Stimulated activated CD8-positive, alpha-beta memory T cell treated with anti-CD3 and anti-CD28 coated beads, Interleukin-2, amount 100 ng/mL, for 1 hour (primary cell): ENCODE measurements at places on chromosomes 5 and 9.

GRCh38 chr9:115002371-115003120 is 72.2 kb upstream of the TNFSF8 start:
- DNase-seq, result no peak

DNA sequence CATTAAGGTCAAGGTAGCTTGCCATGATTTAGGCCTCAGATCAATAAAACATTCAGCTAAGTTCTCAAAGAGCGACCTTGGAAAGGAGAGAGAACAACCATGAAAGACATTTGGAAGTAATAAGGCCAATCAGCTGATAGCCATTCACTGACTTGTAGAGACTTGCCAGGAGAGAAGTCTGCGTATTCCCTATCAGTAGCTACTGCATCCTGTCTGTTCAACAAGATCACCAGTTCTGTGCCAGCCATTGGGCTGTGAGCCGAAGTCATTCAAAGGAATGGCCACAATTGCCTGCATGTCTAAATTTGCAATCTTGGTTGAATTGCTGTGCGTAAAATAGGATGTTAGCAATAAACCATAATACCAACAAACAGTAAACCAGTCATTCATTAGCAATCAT is 219.8 kb downstream of the FBXL7 start:
- DNase-seq, result no peak

DNA sequence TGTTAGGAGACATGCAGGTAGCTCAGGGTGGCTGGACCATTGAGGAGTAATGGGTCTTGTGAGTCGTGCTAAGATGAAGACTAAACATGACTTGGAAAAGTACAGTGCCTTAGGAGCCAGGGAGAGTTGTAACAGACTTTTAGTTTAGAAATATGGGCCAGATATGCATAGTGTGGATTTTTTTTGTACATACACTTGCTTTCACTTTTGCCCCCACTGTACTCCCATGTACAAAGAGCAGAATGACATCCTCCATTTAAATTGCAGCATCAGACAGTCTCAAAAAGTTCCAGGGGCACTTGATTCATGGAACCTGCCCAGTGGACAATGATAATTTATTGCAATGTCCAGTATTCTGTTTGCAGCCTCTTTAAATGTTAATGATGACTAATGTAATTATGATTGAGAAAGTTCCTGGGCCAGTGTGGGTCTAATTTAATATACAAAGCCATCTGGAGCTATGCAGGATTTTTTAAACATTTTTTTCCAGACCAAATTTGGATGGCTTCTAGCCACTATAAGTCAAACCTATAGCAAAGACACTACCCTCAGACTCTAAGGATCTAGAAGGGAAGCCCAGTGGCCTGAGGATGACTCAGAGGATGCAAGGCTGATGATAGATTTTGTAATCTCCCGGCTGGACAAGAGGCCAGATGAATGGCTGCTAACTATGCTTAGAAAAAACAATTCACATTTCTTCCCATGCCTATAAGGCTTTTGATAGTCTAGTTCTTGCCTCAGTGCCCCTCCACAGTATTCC is 80.1 kb downstream of the TRPC7 start:
- no peak for DNase-seq

GRCh38 chr9:31597977-31598376 is 786.5 kb upstream of the ACO1 start:
- DNase-seq, result no peak

DNA sequence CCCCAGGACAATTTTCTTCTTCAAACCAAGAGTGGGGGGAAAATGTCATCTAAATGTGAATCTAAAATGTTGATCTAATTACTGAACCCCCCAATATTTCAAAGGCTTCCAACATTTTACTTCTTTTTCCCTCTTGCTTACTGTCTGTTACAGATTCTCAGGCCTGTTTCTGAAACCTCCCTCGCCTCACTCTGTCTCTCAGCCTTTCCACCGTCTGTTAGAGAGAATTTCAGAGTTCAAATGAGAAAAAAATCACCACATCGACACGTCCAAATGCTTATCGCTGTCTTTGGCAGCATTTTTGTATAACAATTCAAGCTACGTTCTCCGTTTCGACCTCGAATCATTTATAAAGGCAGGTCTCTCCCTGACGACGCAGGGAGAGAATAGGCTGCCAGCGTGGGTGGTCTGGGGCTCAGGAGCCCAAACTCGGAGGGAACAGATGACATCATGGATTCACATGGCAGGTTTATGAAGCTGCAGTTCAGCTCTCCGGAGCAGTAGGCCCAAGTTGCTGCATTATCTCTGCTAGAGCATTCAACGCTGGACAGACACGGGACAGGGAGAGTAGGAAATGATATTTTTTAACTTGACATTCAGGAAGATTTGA is 139.8 kb downstream of the GAS1 start:
- no peak for DNase-seq

GRCh38 chr9:3006851-3007250 is 163.0 kb upstream of the PUM3 start:
- DNase-seq, result no peak
